NCI-H2081 (cell line): ENCODE measurements at places on chromosomes 1 and 21.
A peak's percentile ranks its signal among the peaks of the same experiment; 100 is the strongest.

- DNase-seq = no peak
These were observed 15.9 kb upstream of the PRELP start for GRCh38 chr1:203459671-203460201.

- DNase-seq = no peak
These were observed 38.5 kb downstream of the CHD5 start for GRCh38 chr1:6141592-6141991.

DNA sequence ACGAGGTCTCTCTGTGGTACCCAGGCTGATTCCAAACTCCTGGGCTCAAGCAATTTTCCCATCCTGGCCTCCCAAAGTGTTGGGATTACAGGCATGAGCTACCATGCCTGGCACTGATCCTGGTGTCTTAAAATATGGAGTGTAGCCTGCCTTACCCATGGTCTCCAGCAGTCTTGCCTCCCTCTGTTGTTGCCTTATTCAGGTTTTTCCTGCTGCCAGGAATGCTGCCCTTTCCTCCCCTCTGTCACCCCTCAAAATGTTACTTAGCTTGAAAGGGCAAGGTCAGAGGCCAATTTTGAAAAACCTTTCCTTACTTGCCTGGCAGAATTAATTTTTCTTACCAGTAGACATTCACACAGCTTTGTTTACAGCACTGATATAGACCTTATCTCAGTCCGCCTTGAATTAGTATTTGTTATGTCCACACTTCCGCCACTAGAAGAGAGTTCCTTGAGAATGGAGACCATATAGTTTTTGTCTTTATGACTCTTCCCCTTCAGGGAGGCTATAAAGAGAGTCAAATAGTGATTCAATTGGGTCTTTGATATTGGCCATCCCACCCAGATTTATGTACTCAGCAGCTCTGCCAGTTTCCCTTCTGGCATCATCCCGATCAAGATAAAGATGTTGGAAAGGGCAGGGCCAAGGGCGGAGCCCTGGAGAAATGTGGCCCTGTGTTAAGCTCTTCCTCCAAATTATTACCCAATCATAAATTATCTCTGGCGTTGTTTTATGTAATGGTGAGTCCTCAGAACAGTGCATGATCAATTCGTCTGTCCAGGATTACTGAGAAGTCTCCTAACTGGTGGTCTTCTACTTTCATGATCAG is 38.8 kb downstream of the C1orf21 start:
- no peak for DNase-seq

GRCh38 chr1:221772117-221772516 is 30.2 kb upstream of the DUSP10 start:
- no peak for DNase-seq

DNA sequence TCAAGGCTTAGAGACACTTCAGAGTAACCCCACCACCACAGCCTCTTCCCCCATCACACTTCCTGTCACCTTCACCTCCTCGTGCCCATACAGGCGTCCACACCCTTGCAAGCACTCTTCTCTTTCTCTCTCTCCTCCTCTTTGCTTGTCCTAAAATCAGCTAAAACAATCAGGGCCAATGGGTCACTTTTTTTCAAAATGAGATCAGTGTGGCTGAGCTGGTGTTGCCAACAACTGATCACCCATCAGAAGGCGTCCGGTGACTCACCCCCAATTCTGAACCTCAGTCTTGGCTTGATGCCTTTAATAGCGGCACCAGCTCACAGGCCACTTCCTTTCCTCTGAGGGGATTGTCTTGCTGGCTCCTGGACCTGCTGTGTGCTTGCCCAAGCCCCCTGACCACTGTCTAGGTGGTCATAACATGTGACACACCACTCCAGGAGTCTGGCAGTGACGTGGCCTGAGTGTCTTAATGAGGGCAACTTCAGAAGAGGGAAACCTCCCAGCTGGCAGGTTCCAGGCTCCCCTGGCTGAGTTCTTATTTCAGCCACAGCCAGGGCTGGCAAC is 1.6 kb downstream of the DRAXIN start:
- DNase-seq = no peak

DNA sequence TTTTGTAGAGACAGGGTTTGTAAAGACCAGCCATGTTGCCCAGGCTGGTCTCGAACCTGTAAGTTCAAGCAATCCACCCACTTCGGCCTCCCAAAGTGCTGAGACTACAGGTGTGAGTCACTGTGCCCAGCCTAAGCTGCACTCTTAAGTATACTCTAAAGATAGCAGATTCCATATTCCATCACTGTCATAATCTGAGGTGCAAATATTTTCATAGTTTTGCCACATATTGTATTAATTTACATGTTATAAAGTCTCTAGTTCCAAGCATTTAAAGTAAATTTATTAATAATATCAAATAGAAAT is 121.3 kb downstream of the HFM1 start:
- no peak for DNase-seq

- DNase-seq = no peak
These were observed 21.3 kb downstream of the IFI16 start for GRCh38 chr1:159030877-159031447.

GRCh38 chr1:93905734-93906133 is 3.5 kb downstream of the GCLM start:
- no peak for DNase-seq

GRCh38 chr1:5908461-5909375 is 83.5 kb downstream of the NPHP4 start:
- no peak for DNase-seq

DNA sequence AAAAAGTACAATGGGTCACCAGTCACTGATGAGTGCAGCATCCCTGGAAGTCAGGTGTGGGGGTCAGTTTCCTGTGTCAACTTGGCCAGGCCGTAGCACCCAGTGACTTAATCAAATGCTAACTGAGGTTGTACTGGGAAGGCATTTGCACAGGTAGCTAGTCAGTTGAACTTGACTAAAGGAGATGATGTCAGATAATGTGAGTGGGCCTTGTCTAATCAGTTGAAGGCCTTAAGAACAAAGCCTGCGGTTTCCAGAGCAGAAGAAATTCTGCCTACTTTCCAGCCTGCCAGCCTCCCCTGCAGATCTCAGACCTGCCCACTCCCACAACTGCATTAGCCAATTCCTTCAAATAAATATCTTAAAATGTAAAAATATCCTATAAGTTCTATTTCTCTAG is 57.1 kb downstream of the ERG start:
- no peak for DNase-seq

GRCh38 chr1:63774617-63775417 is 1.0 kb downstream of the ROR1 start:
- DNase-seq = peak; percentile 43

DNA sequence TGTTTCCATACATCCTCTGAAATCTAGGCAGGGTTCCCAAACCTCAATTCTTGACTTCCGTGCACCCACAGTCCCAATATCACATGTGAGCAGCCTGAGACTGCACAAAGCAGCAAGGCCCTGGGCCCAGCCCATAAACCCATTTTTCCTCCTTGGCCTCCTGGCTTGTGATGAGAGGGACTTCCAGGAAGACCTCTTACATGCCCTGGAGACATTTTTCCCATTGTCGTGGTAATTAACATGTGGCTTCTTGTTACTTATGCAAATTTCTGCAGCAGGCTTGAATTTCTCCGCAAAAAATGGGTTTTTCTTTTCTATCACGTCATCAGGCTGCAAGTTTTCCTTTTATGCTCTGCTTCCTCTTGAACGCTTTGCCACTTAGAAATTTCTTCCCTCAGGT is 3.3 kb upstream of the PIGK start:
- no peak for DNase-seq

GRCh38 chr1:12618661-12618964 is 603 bp upstream of the DHRS3 start:
- no peak for DNase-seq

DNA sequence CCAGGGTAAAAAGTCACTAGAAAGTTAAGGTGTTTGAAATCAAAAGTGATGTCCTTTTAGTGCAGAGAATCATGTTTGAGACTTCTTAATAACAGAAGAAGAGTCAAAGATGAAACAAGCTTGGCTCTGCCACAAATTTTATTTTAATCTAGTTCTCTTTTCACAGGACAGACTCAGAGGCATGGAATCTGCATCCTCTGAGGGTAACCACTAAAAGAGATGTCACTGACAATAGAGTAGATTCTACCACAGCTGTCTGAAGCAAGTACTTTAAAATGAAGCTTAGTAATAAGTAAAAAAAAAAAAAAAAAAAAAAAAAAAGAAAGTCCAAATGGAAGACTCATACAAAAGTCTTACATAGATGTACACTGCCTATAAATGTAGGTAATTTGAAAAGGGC is 519.7 kb upstream of the PRMT6 start:
- DNase-seq = no peak

- DNase-seq = peak; percentile 26
These were observed 586.3 kb downstream of the ADGRL2 start for GRCh38 chr1:82387012-82387366.

GRCh38 chr1:45687754-45688740 is at the start of gene TMEM69:
TSS of gene TMEM69 (plus strand) at chr1:45688181. CDS start at chr1:45691069, 2,888 bp downstream.
- DNase-seq = peak; percentile 94

DNA sequence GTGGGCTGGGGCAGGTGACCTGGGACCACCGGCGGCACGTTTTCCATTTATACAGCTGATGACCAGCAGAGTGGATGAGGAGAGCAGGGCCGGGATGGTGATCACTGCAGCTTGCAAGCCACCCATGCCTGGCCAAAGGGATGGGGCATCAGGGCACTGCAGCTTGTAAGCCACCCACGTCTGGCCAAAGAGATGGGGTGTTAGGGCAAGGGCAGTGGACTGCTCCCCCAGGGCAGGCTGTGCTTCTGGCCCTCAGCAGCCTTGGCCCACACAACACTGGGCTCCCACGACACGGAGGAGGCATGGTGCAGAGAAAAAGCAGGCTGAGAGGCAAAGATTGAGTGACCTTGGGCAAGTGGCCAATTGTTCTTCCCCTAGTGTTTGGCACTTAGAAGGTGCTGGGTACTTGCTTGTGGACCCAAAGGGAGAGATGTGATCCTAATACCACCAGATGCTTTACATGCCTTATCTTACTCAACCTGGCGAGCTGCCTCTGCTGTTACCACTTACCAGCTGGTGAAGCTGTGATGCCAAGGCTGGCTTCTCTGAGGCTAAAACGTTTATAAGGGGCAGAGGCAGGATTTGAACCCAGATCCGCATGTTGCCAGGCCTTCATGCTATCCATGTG is 48.3 kb downstream of the TRIM62 start:
- no peak for DNase-seq

DNA sequence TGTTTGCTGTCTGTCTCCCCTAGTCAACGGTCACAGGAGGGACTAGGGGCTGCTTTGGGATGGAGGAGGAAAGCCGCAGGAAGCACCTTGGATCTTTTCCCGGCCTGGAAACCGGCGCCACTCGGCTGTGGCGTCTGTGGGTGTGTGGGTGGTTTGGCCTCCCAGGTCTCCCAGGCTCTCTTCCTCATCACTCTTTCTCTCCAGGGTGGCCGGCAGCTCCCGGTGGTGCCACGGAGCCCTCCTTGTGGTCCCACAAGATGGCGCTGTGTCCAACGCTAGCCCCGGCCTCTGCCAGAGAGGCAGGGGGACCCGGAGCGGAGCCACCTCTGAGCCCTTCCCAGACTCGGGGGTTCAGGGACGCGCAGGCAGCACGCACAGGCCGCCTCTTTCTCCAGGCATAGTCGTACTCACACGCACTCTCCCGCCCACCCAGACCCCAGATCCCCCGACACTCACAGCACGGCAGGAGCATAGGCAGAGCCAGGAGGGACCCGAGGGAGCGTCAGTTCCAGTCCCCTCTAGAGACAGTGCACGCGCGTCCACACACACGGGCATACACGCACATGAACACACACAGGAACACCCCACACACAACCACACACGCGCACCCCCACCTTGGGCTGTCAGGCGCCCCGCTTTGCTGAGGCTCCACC is 31.2 kb downstream of the CDCP2 start:
- peak; percentile 19 for DNase-seq
